ENCODE measurements at places on chromosomes 2 and 18.

DNA sequence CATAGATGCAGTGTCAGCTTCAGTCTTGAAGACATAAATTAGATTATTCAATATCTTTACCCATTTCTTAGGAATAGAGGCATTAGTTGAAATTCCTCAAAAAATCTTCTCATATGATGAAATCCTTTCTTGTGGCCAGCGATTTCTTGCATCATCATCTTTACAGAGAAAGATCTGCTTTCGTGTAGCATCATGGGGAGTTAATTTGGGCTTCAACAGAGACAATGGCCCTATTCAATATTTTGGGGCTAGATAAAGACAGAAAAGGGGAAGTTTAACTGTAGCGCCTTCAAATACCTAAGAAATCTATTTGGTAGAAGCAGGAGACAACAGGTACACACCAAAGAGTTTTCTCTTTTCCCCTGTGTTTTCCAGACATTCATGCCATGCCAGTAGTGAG is 73.8 kb downstream of the TGFA start:
- DNase-seq: no peak

DNA sequence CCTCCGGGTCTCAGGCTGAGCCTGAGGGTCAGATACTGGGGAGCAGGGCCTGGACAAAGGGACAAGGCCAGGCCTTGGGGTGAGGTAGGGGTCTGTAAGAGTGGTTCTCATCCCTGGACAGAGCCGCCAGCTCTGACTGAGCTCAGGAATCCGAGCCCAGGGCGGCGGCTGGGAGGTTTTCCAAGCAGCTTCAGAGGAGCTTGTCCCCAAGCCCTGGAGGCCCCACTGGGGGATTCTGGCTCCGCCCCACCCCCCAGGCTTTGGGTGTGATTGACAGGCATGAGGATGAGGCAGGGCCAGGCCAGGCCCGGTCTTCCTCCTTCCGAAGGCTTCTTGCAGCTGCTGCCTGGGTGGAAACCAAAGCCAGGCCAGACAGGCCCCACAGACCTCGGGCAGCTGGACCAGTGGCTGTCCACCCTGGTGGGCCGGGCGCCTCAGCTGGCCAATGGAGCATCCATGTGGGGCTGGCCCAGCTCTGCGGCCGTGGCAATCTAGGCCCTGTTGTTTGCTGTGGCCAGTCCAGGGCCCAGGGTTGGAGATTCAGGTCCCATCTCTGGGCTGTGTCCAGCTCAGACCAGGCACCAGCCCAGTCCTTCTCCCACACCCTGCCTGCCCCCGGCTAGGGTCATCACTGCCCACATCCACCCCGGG is 23.1 kb upstream of the GPC1 start:
- peak; percentile 14 for DNase-seq

DNA sequence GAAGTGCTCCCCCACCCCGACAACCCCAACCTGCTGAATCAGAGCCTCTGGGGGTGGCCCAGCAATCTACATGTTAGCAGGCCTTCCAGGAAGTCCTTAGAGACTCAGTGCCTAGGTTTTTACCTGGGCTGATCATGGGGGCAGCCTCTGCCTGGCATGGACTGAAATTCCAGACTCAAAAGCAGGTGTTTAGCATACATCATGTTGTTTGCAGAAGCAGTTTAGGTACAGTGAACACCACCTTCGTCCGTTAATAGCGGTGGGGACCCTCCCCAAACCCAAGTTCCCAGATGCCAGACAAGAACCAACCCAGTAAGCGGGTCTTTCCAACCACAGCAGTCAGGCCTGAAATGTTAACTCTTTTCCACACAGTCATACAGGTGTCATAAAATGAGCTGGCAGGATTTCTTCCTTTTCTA is 26.4 kb upstream of the GALR1 start:
- DNase-seq: no peak

GRCh38 chr2:187617905-187618304 is 63.7 kb upstream of the TFPI start:
- no peak for DNase-seq

DNA sequence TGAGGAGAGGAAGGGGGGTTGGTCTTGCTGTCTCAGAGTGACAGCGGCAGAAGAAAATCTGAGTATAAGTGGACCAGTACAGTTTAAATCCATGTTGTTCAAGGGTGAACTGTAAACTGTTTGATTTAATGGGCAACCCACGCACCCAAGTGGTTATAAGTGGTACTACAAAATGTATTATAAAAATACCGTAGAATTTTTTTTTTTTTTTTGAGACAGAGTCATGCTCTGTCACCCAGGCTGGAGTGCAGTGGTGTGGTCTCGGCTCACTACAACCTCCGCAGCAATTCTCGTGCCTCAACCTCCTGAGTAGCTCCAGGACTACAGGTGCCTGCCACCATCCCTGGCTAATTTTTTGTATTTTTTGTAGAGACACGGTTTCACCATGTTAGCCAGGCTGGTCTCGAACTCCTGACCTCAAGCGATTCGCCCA is 2.1 kb upstream of the CHCHD5 start:
- DNase-seq: no peak
